ENCODE measurements at places on chromosomes 12 and 14.

DNA sequence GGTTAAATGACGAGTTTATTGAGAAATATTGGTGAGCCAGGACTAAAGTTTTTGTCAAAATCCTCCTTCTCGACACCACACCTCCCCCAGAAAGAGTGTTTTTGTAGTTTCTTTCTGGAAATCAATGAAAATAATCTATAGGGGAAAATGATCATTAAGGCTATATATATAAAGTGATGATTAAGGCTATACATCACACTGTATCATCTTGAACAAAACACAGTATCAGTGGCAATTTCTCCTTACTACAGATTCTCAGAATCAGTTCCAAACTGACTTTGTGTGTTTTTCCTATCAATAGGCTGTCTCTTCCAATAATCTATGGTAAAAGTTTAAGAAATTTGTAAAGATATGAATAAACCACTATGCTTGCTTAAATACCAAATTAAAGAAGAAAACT is 81.7 kb downstream of the IFNG-AS1 start:
- no peak for DNase-seq

DNA sequence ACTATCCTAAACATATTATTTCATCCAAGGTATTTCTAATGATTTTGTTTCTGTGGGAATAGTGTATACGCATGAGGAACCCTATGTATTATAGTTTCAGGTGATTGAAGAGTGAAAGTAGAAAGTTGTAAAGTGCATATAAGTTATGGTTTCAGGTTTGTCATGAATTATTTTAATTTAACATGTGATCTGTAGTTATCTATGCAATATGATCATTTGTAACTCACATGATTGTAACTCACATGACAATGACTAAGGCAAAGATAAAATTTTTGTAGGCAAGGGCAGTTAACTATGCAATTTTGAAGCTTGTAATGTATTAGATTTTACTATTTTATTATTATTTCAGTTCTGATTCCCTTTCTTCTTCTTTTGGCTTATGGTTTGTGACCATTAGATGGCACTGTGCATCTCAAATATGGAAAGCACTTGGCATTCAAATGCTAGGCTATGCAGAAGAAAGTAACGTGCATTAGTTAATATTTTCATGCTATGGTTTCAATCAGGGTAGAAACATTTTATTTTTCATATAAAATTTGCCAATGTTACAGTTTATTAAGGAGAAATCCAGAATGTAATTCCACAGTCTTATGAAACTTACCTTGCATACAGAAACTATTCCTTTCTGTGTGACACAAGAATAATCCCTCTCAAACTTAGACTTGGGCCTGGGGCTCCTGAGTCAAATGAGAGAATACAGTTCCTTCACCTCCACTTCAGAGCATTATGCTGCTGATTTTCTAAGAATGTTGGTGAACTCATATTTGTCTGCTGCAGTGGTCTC is 15.8 kb upstream of the TMEM30B start:
- no peak for DNase-seq

GRCh38 chr14:31038521-31039166 is 12.5 kb upstream of the STRN3 start:
- no peak for DNase-seq

- DNase-seq, result no peak
Measured at GRCh38 chr12:92226071-92226661, 80.5 kb upstream of the BTG1 start.

DNA sequence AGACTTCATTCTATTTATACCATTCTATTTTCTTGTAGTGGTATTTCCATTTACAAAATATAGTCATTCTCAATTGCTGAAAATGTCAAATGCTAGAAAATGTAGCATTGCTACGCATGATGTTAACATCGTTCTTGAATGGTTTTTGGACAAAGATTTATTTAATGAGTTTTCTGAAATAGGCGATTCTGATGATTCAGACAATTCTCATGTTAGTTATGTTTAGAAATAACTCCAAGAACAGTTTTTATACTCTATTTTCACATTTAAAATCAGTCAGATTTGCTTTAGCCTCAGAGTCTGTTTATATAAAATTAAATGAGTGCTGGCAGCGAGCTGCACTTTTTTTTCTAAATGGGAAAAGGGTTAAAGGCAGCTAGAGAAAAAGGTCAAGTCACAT is 414.8 kb upstream of the MGAT4C start:
- no peak for DNase-seq

- DNase-seq, result no peak
Measured at GRCh38 chr14:99147366-99147740, 124.6 kb downstream of the BCL11B start.

GRCh38 chr12:47892819-47893218 is 12.0 kb downstream of the VDR start:
- no peak for DNase-seq

- no peak for DNase-seq
Measured at GRCh38 chr14:70358631-70359030, 852 bp downstream of the COX16 start.

GRCh38 chr12:53931844-53932581 is 6.6 kb upstream of the HOXC13 start:
- DNase-seq, result no peak

All from 8988T (cell line).